ENCODE measurements at places on chromosomes 12 and 14.

- no peaks in the 10 kb centered on the region for H3K27me3 ChIP-seq
- peak; percentile 49 for DNase-seq
- no peak overlapping the region for H3K4me3 ChIP-seq
- H3K27ac ChIP-seq = no peak overlapping the region
Measured at GRCh38 chr12:25320123-25321006, 69.6 kb upstream of the KRAS start.

DNA sequence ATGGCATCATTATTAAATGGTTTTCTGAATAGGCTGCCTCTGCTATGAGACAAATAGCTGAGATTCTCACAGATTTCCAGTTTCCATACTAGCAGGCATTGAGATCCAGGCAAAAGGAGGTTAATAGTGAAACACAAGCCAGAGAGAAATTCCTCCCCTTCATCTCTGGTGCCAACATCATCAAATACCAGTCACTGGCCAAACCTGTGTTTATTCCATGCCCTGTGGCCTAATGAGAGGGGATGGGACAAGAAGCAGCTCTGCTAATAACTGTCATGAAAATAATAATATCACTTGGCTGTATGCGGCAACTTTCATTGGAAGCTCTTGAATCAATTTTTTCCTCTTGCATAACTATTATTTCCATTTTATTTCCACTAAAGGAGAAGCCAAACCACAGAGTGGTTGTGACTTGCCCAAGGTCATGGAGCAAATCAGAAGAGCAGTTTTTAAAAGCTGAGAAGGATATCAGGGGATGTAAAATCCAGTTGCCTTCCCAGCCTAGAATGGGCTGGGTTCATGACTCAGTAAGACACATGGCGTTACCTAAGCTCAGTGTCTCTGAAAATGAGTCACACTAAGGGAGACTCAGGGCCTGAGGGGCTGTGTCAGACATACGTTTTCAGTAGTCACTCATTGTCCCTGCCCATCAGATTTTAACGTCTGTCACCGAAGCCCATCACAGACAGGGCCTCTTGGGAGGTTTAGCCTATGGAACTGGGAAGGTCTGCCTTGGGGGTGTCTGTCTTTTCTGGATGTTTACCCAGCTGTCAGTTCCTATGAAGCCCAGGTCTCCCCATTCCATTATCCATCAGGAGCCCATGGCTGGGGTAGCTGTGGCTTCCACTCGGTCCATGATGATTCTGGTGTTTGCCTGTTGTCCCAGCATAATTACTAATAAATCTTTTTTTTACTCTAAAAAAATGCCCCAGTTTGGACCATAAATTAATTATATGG lies 208.8 kb upstream of the EEA1 start:
- no peaks in the 10 kb centered on the region for H3K36me3 ChIP-seq
- DNase-seq = peak; percentile 28
- no peaks in the 10 kb centered on the region for H3K27me3 ChIP-seq
- H3K4me3 ChIP-seq = no peak overlapping the region

DNA sequence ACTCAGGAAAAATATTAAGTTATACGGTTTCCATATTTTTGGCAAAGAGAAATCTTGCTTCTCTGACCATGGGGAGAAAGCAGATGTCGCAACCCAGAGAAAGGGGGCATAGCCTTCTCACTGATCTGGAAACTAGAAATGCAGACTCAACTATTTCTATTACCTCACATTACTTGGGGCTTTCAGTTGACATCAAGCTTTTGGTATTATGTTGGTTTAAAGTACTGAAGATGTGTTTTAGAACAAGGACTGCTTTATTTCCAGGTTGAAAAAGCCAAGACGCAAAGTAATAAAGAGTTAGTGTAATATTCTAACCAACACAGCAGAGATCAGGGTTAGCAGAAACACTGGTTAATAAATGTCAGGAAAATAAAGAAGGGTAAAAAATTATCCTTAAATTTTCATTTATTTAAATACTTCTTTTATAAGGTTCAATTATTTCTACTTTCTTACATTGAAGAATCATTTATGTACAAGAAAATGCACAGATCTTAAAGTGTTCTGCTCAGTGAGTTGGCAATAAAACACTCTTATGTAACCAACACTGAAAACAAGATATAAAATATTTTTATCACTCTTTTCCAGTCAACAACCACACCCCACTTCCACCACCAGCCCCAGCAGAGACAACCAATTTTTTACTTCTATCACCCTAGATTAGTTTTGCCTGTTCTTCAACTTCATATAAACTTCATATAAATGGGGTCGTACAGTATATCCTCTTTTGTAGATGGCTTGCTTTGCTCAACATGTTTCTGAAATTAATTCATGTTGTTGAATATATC lies 26.0 kb downstream of the DCP1B start:
- no peak for DNase-seq
- H3K27ac ChIP-seq = no peak overlapping the region
- no peaks in the 10 kb centered on the region for H3K4me1 ChIP-seq
- no peak overlapping the region for H3K4me3 ChIP-seq
- no peaks in the 10 kb centered on the region for H3K36me3 ChIP-seq

GRCh38 chr12:52171950-52172512 lies 19.8 kb downstream of the KRT80 start:
- no peak overlapping the region for H3K27ac ChIP-seq
- DNase-seq = peak; percentile 76
- H3K4me1 ChIP-seq = no peaks in the 10 kb centered on the region
- no peaks in the 10 kb centered on the region for H3K36me3 ChIP-seq
- H3K4me3 ChIP-seq = no peak overlapping the region
- no peaks in the 10 kb centered on the region for H3K27me3 ChIP-seq

- no peaks in the 10 kb centered on the region for H3K36me3 ChIP-seq
- H3K4me1 ChIP-seq = peaks cover 2% of the 10 kb centered on the region
- H3K4me3 ChIP-seq = no peak overlapping the region
- DNase-seq = no peak
- H3K27me3 ChIP-seq = no peaks in the 10 kb centered on the region
Measured at GRCh38 chr12:62598846-62599245, 132.2 kb downstream of the MON2 start.

- no peak overlapping the region for H3K4me3 ChIP-seq
- DNase-seq = no peak
- H3K27me3 ChIP-seq = no peaks in the 10 kb centered on the region
- H3K4me1 ChIP-seq = no peaks in the 10 kb centered on the region
- no peak overlapping the region for H3K27ac ChIP-seq
Measured at GRCh38 chr14:99755068-99755405, 38.2 kb upstream of the EML1 start.

DNA sequence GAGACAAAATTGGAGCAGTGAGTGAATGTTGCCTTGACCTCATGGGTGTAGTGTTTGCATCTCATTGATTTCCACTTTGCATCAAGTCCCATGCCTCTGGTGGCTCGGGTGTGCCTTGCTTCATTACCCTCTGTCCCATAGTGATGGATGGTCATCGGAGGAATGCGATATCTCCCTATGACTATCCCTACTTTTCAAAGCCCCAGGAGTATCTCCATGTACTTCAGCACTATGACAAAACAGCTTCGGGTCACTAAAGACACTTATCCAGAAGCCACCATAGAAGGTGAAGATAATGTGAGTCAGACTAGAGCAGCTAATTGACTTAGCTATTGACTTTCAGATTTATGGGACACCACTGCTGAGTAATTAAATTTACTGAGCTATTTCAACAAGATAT lies 355.1 kb upstream of the CCDC196 start:
- no peaks in the 10 kb centered on the region for H3K4me1 ChIP-seq
- H3K36me3 ChIP-seq = no peaks in the 10 kb centered on the region
- no peak for DNase-seq
- no peak overlapping the region for H3K4me3 ChIP-seq
- no peaks in the 10 kb centered on the region for H3K27me3 ChIP-seq

DNA sequence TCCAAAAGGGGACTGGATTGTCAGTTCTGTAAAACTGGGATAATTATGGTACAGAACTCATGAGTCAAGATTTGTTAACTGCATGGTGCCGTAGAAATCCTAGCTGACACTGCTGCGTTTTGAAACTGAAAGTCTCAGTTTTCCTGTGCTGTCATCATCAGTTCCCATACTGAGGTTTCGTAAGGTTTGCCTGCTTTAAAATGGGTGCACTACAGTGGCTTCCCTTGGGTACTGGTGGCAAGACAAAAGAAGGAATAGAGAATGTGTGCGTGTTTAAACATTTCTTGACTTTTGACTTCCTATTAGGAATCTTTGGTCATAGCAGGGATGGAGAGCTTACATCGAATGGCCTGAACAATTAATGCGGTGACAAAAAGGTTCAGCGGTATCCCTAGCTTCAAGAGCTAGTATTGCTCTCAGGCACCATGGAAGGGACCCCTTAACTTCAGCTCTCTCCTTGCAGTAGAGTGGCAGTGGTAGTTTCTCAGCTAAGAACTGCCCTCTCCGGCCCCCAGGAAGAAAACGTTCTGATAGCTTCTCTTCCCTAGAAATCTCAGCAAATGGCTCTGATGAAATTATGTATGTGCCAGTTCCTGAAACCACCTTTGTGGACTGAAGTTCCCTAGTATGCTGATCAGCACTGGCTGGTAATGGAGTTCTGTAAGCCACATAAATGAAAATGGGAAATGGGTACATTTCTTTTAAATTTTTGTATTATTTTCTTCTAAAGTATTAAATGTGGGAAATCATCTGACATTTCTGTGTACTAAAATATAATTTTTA lies 28.9 kb downstream of the ANO6 start:
- H3K4me3 ChIP-seq = no peak overlapping the region
- no peak for DNase-seq
- H3K27me3 ChIP-seq = no peaks in the 10 kb centered on the region

DNA sequence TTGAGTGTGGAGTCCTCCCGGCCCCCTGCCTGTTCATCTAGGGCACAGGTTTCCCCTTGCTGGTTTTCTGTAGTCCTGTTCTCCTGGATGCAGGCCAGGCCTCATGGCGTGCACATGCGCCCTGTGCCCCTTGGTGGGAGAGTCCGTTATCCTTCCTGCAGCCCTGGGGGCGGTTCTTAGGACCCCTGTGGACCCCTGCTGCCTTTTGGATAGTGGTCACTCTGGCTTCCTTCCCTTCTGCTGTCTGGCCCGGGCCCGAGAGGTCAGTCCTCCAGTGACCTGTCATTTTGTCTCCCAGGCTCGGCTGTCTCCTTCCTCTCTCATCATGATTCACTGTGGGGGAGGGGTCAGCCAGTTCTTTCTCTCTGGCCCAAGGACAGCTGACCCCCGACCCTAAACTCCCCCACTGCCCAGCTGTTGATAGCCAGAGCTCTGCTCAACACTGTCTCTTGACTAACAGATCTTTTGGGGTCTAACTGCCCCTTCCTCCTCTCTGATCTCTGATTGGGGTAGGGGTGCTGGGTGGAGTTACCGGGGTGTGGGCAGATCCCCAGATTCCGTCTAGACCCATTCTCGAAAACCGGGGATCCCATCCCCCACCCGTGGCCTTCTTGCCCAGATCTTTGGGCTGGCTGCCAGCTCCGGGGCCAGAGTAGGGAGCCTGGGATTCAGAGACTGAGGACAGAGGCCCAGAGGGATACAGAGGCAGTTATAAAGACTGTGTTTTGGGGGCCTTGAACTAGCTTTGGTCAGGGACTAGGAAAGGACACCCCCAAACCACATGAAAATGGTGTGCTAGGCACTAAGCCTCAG lies 7.0 kb downstream of the CCND2 start:
- no peak overlapping the region for H3K4me3 ChIP-seq
- no peak overlapping the region for H3K27ac ChIP-seq
- DNase-seq = no peak

DNA sequence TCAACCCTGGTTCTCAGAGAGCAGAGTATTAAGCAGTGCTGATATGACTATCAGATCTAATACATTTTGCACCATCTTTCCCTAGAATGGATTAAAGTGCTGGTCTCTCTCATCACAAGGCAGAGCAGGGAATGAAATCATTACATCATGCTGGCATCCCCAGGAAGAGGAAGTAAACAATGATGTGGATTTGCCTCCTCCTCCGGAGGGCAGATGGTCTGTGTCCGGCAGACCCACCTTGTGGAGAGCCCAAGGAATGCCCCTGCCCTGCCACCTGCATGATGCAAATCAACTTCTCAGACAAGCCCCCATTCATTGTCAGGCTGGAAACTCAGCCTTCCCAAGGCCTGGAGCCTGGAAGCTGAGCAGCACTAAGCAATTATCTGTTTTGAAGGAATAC lies 1149.1 kb downstream of the VRK1 start:
- peak; percentile 68 for DNase-seq
- no peak overlapping the region for H3K27ac ChIP-seq
- H3K27me3 ChIP-seq = no peaks in the 10 kb centered on the region
- H3K4me1 ChIP-seq = no peaks in the 10 kb centered on the region
- H3K4me3 ChIP-seq = no peak overlapping the region
- no peaks in the 10 kb centered on the region for H3K36me3 ChIP-seq

DNA sequence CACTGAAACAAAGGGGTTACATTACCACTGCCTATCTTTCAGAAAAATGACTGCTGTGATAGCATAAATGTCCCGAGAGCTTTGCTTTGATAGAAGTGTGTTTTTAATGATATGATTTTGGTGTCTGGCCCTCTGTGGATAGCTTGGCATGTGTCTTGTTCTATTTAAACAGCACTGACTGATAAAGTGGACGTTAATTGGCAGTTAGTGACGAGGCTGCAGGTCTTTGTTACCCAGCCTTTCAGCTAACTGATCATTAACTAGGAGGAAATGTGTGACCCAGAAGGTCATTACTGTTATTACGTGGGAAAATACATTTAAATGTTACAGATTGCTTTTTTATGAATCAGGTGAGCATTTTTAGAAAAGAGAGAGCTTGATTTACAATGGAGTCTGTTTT lies 428.3 kb downstream of the DIO2 start:
- H3K27me3 ChIP-seq = no peaks in the 10 kb centered on the region
- H3K4me1 ChIP-seq = no peaks in the 10 kb centered on the region
- no peak overlapping the region for H3K27ac ChIP-seq
- peak; percentile 9 for DNase-seq
- H3K36me3 ChIP-seq = no peaks in the 10 kb centered on the region

- no peak overlapping the region for H3K27ac ChIP-seq
- H3K27me3 ChIP-seq = no peaks in the 10 kb centered on the region
- H3K4me1 ChIP-seq = no peaks in the 10 kb centered on the region
- H3K36me3 ChIP-seq = no peaks in the 10 kb centered on the region
Measured at GRCh38 chr14:79809849-79810612, 401.3 kb downstream of the DIO2 start.

- DNase-seq = peak; percentile 7
- H3K4me1 ChIP-seq = no peaks in the 10 kb centered on the region
- H3K36me3 ChIP-seq = peaks cover 12% of the 10 kb centered on the region
Measured at GRCh38 chr14:91315844-91316267, 71.4 kb upstream of the GPR68 start.

GRCh38 chr14:93729993-93730392 lies 58.3 kb downstream of the PRIMA1 start:
- DNase-seq = no peak
- H3K27ac ChIP-seq = no peak overlapping the region

- H3K27me3 ChIP-seq = no peaks in the 10 kb centered on the region
- H3K4me3 ChIP-seq = peak overlapping the region; percentile 78
- H3K27ac ChIP-seq = peak overlapping the region; percentile 73
- H3K4me1 ChIP-seq = no peaks in the 10 kb centered on the region
- no peak for DNase-seq
Measured at GRCh38 chr14:55052269-55052930, 953 bp downstream of the MAPK1IP1L start.

GRCh38 chr12:32230613-32230993 lies 124.0 kb downstream of the BICD1 start:
- peaks cover 3% of the 10 kb centered on the region for H3K4me1 ChIP-seq
- no peak overlapping the region for H3K4me3 ChIP-seq

- no peak overlapping the region for H3K4me3 ChIP-seq
- H3K4me1 ChIP-seq = no peaks in the 10 kb centered on the region
- no peaks in the 10 kb centered on the region for H3K27me3 ChIP-seq
- no peaks in the 10 kb centered on the region for H3K36me3 ChIP-seq
- DNase-seq = peak; percentile 15
Measured at GRCh38 chr12:19850346-19851065, 411.2 kb downstream of the AEBP2 start.
